Stimulated activated memory B cell treated with anti-CD40 and anti-IgM and Interleukin-4, amounts not matched to agents 10 μg/mL and 1 μg/mL and 100 μg/mL, for 72 hours (primary cell): ENCODE measurements at places on chromosomes 5 and 9.

GRCh38 chr5:44089424-44090144, 299.6 kb downstream of the FGF10 start:
- no peaks in the 10 kb centered on the region for H3K4me1 ChIP-seq
- no peak for ATAC-seq
- H3K4me3 ChIP-seq: no peak overlapping the region
- H3K27ac ChIP-seq: no peak overlapping the region

DNA sequence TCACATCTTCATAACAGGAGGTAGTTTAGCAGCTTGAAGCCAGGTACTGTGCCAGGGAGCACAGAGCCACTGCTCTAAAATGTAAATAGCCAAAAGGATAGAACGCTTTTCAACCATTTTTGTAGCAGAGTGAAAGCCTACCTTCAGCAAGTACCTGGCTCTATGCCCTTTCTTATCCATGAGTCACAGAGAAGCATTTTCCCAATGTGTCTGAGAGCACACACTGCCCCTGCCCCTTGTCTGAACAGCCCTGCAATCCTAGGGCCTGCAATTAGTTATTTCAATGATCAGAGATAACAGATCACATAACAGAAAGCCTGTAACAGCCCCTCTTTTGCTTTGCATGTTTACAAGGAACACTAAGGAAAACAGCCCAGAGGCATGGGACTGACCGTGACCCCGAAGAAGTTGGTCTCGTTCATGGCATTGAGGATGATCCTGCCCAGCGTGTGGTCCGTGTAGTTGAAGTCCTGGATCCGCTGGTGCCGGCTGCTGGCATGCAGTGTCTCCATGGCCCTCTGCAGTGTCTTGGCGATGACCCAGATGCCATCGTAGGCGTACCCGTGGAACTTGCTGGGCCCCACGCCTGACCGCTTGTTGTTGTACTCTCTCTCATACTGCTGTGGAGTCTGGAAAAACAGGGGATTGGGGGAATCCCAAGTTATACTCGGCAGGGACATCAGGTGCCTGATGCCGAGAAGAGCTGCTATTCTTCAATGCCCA, 198.3 kb upstream of the TBC1D2 start:
- no peaks in the 10 kb centered on the region for H3K4me1 ChIP-seq
- no peaks in the 10 kb centered on the region for H3K36me3 ChIP-seq
- H3K27ac ChIP-seq: no peak overlapping the region
- no peak for ATAC-seq

DNA sequence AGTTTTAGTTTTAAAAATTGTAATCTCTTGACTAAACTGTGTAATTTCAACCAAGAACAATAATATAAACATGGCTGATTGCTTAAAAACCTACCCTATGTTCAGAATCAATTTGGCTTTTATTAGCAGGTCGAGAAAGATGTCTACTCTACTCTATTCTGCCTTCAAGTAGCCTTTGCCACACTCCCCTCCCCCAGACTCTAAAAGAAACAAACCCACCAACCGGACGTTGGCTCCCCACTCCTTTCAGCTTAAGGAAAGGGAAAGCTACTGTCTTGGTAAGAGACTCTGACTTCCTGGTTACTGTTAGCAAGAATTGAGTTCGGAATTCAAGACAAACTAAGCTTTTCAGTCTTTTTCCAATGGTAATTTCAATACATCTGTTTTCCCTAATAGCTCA, 46.7 kb downstream of the TNFAIP8 start:
- no peak overlapping the region for H3K4me3 ChIP-seq
- H3K27ac ChIP-seq: peak overlapping the region; percentile 64
- H3K4me1 ChIP-seq: peaks cover 52% of the 10 kb centered on the region
- H3K27me3 ChIP-seq: no peaks in the 10 kb centered on the region
- no peaks in the 10 kb centered on the region for H3K36me3 ChIP-seq
- ATAC-seq: no peak

GRCh38 chr9:131347376-131348020, 46.4 kb upstream of the PRRC2B start:
- peaks cover 12% of the 10 kb centered on the region for H3K4me1 ChIP-seq
- no peak overlapping the region for H3K4me3 ChIP-seq

DNA sequence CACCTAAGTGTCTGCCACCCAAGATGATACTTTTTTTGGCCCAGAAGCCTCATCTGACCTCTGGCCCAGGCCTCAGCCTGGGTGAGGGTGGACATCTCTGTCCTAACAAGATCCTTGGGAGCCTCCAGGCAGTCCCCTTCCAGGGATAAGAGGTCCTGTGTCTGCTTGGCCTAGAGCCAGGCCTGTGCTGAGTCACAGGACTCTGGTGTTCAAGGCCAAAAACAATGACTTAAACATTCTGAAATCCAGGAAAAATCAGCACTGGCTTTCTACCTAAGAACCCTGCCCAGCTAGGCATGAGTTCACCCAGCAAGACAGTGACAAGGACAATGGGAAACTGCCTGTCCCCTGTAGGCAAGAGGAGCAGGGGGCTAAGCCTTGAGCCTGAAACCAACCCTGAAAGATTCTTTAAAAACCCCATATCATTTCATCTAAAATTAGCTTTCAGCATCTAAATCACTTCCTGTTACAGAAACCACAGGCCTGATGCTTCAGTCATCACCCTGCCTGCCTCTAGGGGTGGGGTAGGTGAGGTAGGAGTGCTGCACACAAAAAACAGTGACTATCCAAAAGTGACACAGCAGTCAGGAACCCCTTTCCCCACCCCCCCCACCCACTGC, 29.9 kb downstream of the CSF2 start:
- H3K27me3 ChIP-seq: no peaks in the 10 kb centered on the region
- H3K27ac ChIP-seq: peak overlapping the region; percentile 95
- peak; percentile 76 for ATAC-seq
- H3K4me3 ChIP-seq: peak overlapping the region; percentile 13
- no peaks in the 10 kb centered on the region for H3K36me3 ChIP-seq

GRCh38 chr5:40955313-40955712, 46.0 kb downstream of the C7 start:
- H3K36me3 ChIP-seq: no peaks in the 10 kb centered on the region
- H3K27me3 ChIP-seq: no peaks in the 10 kb centered on the region
- no peaks in the 10 kb centered on the region for H3K4me1 ChIP-seq
- no peak overlapping the region for H3K27ac ChIP-seq

GRCh38 chr9:80447876-80448275, 876.1 kb downstream of the TLE4 start:
- no peak for ATAC-seq
- H3K4me3 ChIP-seq: no peak overlapping the region
- H3K4me1 ChIP-seq: no peaks in the 10 kb centered on the region
- H3K27ac ChIP-seq: no peak overlapping the region
- peaks cover 53% of the 10 kb centered on the region for H3K36me3 ChIP-seq

- H3K4me1 ChIP-seq: peaks cover 97% of the 10 kb centered on the region
- no peak for ATAC-seq
- H3K4me3 ChIP-seq: peak overlapping the region; percentile 61
- H3K36me3 ChIP-seq: peaks cover 65% of the 10 kb centered on the region
Measured at GRCh38 chr9:110125207-110125751, 82.7 kb downstream of the C9orf152 start.

DNA sequence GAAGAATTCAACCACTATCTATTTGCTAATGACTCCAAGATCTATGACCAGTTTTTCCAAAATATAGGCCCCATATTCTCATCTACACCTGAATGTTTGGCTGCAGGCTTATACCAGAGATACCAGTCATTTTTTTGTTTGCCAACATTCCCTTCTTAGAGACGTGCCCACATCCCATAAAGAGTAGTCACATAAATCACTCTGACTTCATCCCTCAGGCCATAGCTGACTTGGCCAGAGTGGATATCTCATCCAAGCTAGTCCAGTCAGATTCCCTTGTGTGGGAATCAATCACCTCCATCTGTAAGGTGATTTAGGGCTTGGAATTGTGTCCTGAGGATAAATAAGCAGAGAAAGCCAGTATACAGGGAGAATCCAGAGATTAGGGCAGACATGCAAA, 124.3 kb upstream of the SLC24A2 start:
- H3K36me3 ChIP-seq: no peaks in the 10 kb centered on the region
- H3K27ac ChIP-seq: no peak overlapping the region
- peaks cover 2% of the 10 kb centered on the region for H3K27me3 ChIP-seq
- no peak for ATAC-seq

DNA sequence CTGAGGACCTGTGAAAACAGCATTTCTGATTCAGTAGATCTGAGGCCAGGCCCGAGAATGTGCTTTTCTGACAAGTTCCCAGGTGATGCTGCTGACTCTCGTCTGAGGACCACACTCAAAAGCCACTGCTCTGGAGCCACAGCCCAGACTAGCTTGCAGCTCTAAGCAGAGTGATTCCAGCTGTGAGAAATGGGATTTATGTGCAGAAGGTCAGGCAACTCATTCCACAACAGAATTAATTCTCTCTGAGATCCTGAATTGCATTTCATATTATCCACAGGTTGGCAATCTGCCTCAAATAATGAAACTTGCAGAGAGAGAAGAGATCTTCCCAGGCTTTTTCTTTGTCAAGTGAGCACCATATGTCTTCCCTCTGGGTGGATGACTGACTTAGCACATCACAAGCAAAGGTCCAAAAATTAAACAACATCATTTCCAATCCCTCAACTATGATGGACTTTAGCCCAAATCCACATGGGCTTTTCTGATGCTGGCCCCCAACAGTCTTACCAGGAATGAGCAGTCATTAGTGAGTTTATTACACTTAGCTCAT, 140.2 kb downstream of the ALDH1A1 start:
- no peak overlapping the region for H3K27ac ChIP-seq
- no peaks in the 10 kb centered on the region for H3K27me3 ChIP-seq
- ATAC-seq: no peak
- H3K4me1 ChIP-seq: no peaks in the 10 kb centered on the region
- no peak overlapping the region for H3K4me3 ChIP-seq

DNA sequence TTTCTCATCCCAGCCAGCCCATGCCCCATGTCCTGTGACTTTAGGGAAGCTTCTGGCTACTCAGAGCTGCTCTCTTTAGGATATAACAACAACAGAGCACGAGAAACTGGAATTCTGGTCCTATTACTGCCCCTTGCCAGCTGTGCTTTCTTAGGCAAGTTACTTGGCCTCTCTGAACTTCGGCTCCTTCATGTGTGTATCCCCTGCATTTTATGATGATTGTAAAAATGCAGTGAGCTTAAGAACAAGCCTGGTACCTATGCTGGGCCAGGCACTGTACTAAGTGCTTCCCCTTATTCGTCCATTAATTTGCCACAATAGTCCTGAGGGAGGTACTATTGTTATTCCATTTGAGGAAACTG, 54.5 kb downstream of the ABCA1 start:
- no peaks in the 10 kb centered on the region for H3K27me3 ChIP-seq
- ATAC-seq: no peak
- H3K36me3 ChIP-seq: peaks cover 19% of the 10 kb centered on the region
- no peak overlapping the region for H3K4me3 ChIP-seq

GRCh38 chr5:160097991-160098390, 21.3 kb downstream of the PWWP2A start:
- peaks cover 23% of the 10 kb centered on the region for H3K4me1 ChIP-seq
- H3K4me3 ChIP-seq: no peak overlapping the region
- H3K27me3 ChIP-seq: no peaks in the 10 kb centered on the region
- ATAC-seq: no peak
- H3K36me3 ChIP-seq: peaks cover 31% of the 10 kb centered on the region

DNA sequence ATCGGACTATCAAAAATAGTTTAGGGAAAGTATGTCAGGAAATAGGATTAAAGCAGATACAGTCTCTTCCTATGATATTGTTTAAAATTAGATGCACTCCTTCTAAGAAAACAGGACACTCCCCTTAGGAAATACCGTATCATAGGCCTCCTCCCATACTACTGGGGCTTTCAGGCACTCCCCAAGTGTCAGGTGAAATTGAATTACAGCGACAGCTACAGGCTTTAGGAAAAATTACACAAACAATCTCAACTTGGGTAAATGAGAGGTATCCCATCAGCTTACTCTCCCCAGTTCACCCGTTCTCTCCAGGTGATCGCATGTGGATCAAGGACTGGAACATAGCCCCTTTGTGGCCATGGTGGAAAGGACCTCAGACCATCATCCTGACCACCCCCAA, 110.4 kb upstream of the EPB41L4A start:
- no peak for ATAC-seq
- peak overlapping the region; percentile 36 for H3K27ac ChIP-seq
- H3K27me3 ChIP-seq: no peaks in the 10 kb centered on the region
- peaks cover 80% of the 10 kb centered on the region for H3K4me1 ChIP-seq

DNA sequence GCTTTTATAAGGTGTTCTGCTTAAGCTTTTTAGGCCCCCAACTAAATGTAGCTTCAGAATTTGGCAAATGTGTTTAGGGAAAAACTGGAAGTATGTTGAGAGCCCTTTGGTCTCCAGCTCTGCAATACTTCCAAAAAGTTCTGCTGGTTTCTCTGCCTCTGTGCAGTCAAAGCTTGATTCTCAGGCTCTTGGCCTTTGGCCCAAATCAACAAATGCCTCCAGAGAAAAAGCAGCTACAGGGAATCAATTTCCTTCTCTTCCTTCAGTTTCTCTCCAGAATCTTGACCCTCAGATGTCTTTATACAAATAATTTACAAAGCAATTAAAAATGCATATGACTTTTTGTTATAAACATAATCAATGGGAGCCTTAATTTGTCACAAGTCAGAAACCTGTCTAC, 235.7 kb downstream of the COMMD10 start:
- H3K27me3 ChIP-seq: no peaks in the 10 kb centered on the region
- H3K27ac ChIP-seq: no peak overlapping the region
- H3K36me3 ChIP-seq: peaks cover 90% of the 10 kb centered on the region
- no peaks in the 10 kb centered on the region for H3K4me1 ChIP-seq
- no peak overlapping the region for H3K4me3 ChIP-seq

- no peak for ATAC-seq
- H3K4me3 ChIP-seq: no peak overlapping the region
- H3K27me3 ChIP-seq: no peaks in the 10 kb centered on the region
- H3K27ac ChIP-seq: no peak overlapping the region
Measured at GRCh38 chr9:16815079-16815478, 55.4 kb downstream of the BNC2 start.

- H3K27ac ChIP-seq: peak overlapping the region; percentile 53
- ATAC-seq: no peak
- no peak overlapping the region for H3K4me3 ChIP-seq
- peaks cover 28% of the 10 kb centered on the region for H3K27me3 ChIP-seq
- H3K36me3 ChIP-seq: no peaks in the 10 kb centered on the region
Measured at GRCh38 chr5:178335302-178336030, 102.9 kb upstream of the PHYKPL start.

GRCh38 chr5:179533907-179534306, 16.4 kb upstream of the RUFY1 start:
- H3K27ac ChIP-seq: peak overlapping the region; percentile 74
- no peaks in the 10 kb centered on the region for H3K36me3 ChIP-seq
- H3K27me3 ChIP-seq: no peaks in the 10 kb centered on the region
- H3K4me1 ChIP-seq: peaks cover 23% of the 10 kb centered on the region
- peak; percentile 82 for ATAC-seq
- peak overlapping the region; percentile 82 for H3K4me3 ChIP-seq

- H3K4me3 ChIP-seq: no peak overlapping the region
- H3K4me1 ChIP-seq: no peaks in the 10 kb centered on the region
- H3K27ac ChIP-seq: no peak overlapping the region
- no peaks in the 10 kb centered on the region for H3K36me3 ChIP-seq
Measured at GRCh38 chr5:67792891-67793290, 422.7 kb upstream of the PIK3R1 start.

GRCh38 chr5:164376843-164377242, 871.4 kb downstream of the MAT2B start:
- no peaks in the 10 kb centered on the region for H3K4me1 ChIP-seq
- no peak overlapping the region for H3K4me3 ChIP-seq
- ATAC-seq: no peak

GRCh38 chr5:43110606-43111170, 10.0 kb upstream of the ZNF131 start:
- H3K4me1 ChIP-seq: no peaks in the 10 kb centered on the region
- no peak overlapping the region for H3K27ac ChIP-seq
- H3K4me3 ChIP-seq: no peak overlapping the region
- H3K27me3 ChIP-seq: no peaks in the 10 kb centered on the region
